NCI-H774 (cell line): ENCODE measurements at places on chromosomes 2 and 18.
A peak's percentile ranks its signal among the peaks of the same experiment; 100 is the strongest.

- DNase-seq = no peak
Measured at GRCh38 chr2:20516646-20517341, 69.9 kb downstream of the RHOB start.

DNA sequence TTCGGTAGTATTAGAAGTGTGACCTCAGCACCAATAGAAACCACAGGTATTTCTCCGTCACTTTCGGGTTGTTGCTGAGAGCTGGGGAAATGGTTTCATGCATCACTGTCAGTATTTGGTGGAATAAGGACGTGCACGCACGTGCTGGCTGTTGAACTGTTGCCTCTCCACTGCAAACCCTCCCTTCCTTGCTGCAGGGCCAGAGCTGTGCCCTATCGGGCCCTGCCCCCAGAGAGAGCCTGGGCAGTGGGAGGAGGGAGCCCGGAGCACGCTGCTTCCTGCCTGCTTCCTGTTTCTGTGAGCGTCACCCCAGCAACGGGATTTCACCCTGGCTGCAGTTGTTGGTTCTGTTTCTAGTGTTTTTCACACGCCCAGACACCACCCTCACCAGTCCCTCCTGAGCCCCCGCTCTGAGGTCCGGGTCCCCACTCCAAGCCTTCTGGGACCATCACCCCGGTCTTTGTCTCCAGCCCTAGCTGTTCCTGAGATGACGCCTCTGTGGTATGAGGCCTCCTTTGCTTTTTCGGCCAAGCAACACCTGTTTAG lies 47.4 kb downstream of the LRRFIP1 start:
- peak; percentile 72 for DNase-seq

DNA sequence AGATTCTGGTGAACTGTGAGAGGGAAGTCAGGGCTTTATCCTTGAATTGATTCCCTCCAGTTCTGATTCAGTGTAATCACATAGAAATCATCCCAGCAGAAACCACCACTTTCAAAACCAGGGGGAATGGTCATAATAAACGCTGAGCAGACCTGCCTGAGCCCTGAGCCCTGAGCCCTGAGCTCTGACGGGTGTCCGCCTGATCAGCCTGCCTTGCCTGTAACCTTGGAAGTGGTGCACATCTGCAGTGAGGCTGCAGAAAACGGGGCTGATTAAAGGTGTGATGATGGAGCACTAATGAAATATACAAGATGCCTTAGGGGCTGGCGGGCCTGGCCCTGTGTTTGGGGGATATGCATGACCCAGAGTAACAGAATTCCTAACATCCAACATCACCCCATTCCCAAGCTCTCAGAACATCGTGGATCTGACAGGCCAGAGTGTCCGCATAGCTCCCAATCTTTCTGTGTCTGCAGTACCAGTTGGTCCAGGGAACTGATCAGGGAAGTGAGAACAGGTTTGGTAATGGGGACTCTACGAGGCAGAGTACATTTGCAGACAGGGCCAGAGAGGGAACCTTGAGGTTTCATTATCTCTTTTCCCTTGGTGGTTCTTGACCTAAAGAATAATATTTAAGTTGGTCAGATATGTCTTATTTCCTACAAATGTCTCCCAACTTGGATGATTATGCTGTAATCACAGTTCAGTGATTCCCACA lies 37.8 kb downstream of the KCTD18 start:
- DNase-seq = no peak

DNA sequence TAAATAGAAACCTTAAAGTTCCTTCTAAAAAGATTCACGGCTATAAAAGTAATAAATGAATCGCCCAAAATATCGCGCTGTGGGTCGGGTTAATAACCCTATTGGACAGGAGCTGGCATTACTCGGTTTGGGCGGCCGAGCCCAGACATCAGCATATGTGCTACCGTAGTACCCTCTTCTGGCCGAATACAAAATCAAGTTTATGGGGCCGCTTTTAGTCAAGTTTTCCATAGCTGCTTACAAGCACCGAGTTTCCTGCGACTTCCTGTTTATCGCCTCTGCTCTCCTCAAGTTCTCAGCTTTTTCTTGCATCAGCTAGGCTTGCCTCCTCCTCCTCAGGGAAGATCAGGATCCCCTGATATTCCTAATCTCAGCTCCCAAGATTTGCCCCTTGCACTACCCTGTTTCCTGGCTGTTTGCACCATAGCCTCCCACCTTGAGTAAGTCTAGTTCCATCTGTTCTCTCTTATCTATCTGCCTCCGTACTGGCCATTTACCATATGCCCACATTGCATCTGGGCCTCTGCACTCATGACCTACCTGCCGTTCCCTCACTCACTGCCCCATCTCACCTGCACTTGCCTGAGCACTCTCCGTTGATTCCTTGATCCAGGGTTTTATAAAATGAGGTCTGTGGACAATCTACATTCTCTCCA lies 56.1 kb downstream of the SLC35F5 start:
- no peak for DNase-seq

GRCh38 chr2:229445501-229446211 lies 174.6 kb upstream of the PID1 start:
- DNase-seq = no peak

- no peak for DNase-seq
Measured at GRCh38 chr2:27375513-27376099, 4.9 kb downstream of the ZNF513 start.

- no peak for DNase-seq
Measured at GRCh38 chr2:3223080-3223923, 154.3 kb downstream of the EIPR1 start.

- DNase-seq = no peak
Measured at GRCh38 chr2:186274936-186275575, 211.0 kb upstream of the ZC3H15 start.

DNA sequence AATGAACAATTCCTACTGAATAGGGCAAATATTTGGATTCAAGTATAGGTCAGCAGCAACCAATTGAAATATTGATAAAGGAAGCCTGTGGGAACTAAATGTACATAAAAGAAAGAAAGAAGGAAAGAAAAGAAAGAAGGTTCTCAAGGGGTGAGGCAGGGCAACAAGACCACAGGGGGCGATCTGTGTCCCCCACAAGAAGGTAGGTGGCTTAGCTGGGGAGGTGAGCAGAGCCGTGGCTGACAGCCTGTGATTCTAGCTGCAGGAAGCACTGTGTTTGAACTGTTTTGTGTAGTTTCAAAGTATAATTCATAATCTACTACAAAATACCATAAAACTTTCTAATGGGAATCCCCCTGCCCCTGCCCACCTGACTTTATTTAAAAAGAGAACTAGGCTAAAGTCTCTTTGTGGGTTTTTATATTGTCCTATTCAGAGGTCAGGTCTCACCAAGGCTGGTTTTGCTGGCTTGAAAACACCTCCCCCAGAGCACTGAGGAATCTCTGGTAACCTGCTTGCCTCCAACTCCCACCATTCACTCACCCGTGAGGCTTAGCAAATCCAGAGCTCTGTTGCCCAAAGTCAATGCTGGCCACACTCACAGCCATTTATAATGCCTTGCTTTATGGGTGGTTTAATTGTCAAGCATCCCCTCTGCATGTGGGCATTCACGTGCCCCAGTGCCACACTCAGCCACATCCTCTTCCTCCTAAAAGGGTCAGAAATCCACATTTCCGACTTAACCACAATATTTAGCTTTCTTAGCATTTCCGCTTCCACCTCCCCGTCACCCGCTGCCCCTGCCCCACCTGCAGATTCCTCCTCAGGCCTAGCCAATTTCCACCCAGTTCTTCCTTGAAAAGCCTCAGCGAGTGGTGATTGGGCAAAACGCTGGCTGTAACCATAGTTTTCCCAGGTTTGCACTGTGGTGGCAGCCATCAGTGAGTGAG lies 36.4 kb upstream of the LMAN1 start:
- no peak for DNase-seq

DNA sequence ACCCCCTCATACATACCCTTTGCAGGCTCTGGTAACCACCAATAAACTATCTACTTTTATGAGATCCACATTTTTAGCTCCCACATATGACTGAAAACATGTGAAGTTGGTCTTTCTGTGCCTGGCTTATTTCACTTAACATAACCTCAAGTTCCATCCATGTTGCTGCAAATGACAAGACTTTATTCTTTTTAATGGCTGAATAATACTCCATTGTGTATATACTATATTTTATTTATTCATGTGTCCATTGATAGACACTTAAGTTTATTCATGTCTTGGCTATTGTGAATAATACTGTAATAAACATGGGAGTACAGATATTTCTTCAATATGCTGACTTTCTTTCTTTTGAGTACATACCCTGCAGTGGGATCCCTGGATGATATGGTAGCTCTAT lies 45.9 kb downstream of the SCN7A start:
- no peak for DNase-seq

DNA sequence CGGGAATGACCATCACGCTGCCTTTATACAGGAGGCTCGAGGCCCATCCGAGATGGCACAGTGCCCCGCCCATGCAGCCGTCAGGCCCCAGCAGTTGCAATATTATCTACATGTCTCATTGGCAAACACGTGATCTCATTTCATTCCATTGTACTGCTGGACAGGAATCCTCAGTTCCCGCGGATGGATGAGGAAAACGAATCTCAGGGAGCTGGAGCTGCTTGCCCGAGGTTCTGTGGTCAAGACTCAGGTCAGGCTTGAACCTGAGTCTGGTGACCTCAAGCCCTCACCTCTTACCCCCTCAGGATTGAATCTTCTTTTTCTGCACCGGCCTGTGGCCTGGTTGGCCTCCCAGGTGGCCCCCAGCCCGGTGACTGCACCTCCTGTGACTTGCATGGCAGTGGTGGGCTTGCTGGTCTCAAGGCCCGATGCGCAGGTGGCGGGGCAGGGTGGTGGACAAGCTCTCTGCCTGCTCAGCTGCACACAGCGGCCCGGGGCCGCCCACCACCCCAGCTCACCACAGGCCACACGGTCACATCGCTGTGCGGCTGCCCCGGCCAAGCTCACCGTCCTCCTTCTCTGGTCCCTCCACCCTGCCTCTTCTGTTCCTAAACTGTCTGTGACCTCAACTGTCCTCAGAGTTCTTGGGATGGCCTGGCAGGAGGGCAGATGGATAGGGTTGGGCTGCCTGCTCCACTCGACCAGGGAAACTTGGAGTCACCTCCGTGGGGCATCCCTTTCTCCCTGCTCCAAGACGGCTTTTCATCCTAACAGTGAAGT lies 52.0 kb upstream of the HS6ST1 start:
- DNase-seq = no peak

DNA sequence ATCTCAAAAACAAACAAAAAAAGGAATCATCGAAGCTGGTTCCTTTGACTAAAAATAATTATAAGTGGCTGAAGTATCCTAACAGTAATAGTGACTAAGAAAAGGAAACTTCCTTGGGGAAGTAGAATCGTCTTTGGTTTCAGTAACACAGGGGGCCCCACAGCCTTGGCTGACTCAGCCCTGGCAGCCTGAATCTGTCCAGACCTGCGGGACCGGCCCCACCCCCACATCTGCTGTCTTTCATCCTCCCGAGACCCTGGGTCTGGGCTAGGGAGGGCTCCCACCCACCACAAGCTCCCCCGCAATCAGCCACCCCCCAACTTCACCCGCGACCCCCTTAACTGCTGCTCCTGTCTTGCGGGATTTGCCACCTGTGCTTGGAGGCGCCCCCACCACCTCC lies 1452.6 kb upstream of the ACVR2A start:
- no peak for DNase-seq

DNA sequence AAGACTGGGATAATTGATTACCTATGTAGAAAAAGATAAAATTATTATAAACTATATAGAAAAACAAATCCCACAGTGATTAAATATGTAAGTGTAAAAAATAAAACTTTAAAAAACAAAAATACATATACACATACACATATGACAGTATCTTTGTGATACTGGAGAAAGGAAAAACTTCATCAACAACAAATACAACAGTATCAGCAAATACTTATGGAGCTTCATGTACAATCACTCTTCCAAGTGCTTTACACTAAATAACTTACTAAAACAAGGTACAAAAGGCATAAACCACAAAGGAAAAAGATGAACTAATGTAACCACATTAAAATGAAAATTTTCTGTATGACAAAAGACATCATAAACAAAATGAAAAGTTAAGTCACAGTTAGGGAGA lies 24.1 kb upstream of the GFPT1 start:
- DNase-seq = no peak

DNA sequence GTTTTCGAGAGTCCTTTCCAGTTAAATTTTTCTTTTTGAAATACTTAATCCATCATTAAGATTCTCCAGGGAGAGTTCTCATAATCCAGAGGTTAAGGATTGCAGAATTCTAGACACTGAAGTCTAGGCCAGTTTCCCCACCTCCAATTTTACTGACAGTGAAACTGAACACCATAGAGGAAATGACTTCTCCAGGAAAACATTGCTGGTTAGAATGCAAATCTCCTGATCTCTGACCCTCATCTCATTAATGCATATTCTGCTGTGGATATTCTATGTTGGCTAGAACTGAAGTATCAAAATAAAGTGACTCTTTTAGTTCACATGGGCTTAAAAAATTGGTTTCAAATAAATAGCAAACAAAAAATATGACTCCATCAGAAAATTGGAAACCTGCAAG lies 105.8 kb upstream of the UGP2 start:
- no peak for DNase-seq

- DNase-seq = no peak
Measured at GRCh38 chr2:202299712-202300111, 34.1 kb downstream of the NOP58 start.

- no peak for DNase-seq
Measured at GRCh38 chr2:21288299-21288698, 164.5 kb downstream of the TDRD15 start.

GRCh38 chr2:236715077-236715476 lies 145.5 kb downstream of the ACKR3 start:
- DNase-seq = no peak

GRCh38 chr2:140424471-140424870 lies 1644.3 kb upstream of the NXPH2 start:
- DNase-seq = no peak

DNA sequence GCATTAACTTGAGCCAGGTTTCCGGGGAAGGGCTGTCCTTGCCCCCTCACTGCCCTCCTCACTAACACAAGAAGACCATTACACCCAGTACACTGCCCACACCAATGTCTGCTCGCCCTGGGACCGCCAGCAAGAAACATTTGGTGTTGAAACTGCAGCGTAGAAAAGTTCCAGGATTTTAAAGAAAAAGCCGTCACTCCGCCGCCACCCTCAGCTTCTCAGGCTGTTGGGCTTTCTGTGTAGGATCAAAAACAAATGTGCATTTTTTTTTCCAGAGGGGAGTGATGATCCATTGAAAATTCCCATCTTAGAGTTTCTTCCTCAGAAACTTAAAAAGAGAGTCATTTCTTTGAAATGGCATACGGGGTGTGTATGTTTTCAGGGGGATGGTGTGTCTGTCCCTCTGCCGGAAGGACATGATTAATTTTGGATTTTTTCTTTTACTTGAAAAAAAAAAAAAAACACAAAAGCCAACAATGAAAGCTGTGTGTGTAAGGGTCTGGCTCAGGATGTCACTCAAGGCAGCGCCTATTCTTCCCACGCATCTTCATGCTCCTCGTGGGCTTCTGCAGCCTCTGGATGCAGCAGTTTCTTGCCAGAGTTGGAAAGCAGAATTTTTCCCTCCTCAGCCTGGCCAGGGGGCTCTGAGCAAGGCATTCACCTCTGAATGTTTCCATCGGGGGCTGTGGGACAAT lies 184.9 kb downstream of the GLI2 start:
- DNase-seq = no peak

GRCh38 chr2:224893848-224894247 lies 148.4 kb downstream of the DOCK10 start:
- DNase-seq = no peak

- DNase-seq = no peak
Measured at GRCh38 chr2:215031321-215031720, 107.1 kb downstream of the ABCA12 start.
